ENCODE measurements at places on chromosomes 1 and 21.

- no peak for DNase-seq
Measured at GRCh38 chr1:25541889-25542658, 1.3 kb upstream of the LDLRAP1 start.

- DNase-seq = no peak
Measured at GRCh38 chr1:204799630-204800029, 71.0 kb upstream of the NFASC start.

GRCh38 chr1:22915816-22916470 lies 56.7 kb downstream of the LACTBL1 start:
- DNase-seq = no peak

GRCh38 chr1:43300378-43301094 lies at the start of gene TIE1:
Gene TIE1, plus strand, starts transcription at chr1:43300982. Its CDS starts 90 bp downstream, at chr1:43301072.
- DNase-seq = no peak

DNA sequence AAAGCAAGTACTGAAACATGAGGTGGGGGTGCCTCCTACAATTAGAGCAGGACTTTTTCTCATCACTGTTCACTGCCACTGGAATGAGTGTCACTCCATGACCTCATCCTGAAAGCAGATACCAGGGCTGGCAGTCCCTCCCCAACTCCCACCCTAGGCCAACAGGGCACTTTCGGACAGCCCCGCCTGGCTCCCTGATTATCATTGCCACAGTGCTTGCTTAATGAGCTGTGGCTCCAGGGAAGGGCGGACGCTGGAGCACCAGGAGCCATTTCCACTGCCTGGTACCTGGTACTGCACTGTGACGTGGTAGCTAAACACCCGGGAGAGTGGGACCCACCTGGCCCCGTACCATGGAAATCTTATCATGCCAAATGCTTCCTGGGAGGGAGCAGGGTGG lies 22.3 kb downstream of the SLC9A1 start:
- no peak for DNase-seq

DNA sequence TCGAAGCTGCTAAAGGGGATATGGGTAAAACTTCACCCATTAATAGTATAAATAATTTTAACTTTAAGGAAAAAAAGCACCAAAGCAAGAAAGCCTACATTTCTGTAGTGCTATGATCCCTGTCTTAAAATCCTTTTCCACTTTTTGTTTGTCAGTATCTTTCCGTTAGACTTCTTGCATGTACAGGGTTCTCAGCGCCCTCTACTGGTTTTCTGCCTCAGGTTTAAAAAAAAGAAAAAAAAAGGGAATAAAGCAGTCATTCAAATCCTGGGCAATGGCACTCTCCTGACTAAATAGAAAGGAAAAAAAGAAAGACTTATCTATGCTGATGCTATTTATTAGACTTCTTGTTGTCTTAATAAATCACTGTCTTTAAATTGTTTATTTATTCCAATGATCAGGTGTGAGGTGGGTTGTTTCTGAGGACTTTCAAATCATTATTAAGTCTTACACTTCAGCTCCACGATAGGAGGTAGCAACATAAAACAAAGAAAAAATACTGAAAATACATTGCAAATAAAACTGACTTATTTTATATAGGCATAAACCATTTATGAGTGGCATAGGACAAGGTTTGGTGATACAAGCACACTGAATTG lies 475.4 kb upstream of the NR5A2 start:
- DNase-seq = peak; percentile 40

Data from liver (tissue), 10 donors.